ENCODE measurements at places on chromosomes 16 and 17.

DNA sequence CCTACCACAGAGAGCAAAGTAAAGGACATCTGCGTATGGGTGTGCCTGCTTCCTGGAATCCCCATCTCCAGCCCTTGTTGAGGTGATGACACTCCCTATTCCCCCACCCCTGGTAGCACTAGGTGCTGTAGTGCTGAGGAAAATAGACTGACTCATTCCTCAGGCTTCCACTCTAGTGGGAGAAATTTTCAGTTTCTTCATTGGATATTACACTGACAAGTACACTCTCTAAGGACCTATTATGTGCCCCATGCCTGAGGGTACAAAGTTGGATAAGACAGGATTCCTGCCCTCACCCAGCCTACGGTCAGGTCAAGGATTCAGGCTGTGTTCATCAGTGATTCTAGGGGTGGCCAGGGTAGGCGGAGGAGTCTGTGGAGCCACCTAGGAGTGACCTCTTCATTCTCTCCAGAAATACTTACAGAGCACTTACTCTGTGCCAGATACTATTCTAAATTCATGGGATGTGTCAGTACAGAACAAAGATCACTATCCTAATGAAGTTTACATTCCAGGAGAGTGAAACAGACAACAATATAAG is 4.5 kb upstream of the ZC3H7A start:
- peak; percentile 68 for DNase-seq

DNA sequence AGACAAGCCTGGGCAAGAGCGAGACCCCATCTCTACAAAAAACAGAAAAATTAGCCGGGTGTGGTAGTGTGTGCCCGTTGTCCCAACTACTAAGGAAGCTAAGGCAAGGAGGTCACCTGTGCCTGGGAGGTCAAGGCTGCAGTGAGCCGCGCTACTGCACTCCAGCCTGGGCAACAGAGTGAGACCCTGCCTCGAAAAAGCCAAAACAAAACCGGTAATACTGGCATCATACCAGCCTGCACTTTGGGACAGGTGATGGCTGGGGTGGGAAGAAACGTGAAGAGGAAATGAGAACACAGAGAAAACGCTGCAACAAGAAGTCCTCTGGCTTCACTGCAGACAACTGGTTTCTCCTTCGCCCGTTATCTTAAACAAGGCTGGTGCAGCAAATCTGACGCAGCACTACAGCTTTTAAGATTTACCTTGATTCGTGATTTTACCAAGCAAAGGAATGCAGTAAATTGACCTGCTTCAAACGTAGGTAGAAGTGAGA is 725 bp upstream of the CASC3 start:
- DNase-seq, result no peak

GRCh38 chr17:17354560-17355349 is 51.6 kb downstream of the NT5M start:
- peak; percentile 66 for DNase-seq

- no peak for DNase-seq
Measured at GRCh38 chr16:56469748-56470147, 18.4 kb downstream of the OGFOD1 start.

- DNase-seq, result no peak
Measured at GRCh38 chr17:38417210-38417951, 10.9 kb upstream of the ARHGAP23 start.

GRCh38 chr16:14101415-14101814 is 30.3 kb downstream of the MRTFB start:
- no peak for DNase-seq

- no peak for DNase-seq
Measured at GRCh38 chr17:69572747-69573146, 158.2 kb downstream of the MAP2K6 start.

GRCh38 chr16:4787627-4788482 is at the start of gene SEPTIN12:
Gene SEPTIN12, minus strand, starts transcription at chr16:4788345. Its CDS starts 700 bp downstream, at chr16:4787645.
- no peak for DNase-seq
